ENCODE measurements at places on chromosomes 1 and 21. TPM values are rescaled to one million over a fixed set of nuclear protein-coding genes. Genes with fewer than 3 reads are reported as not detected.

GRCh38 chr1:1857096-1857703 is 33.7 kb downstream of the GNB1 start:
- peak overlapping the region; percentile 75 for H3K27ac ChIP-seq
- no peaks in the 10 kb centered on the region for H3K27me3 ChIP-seq
- H3K4me1 ChIP-seq: no peaks in the 10 kb centered on the region
- no peak overlapping the region for H3K4me3 ChIP-seq

GRCh38 chr1:46130606-46131005 is 1.8 kb downstream of the PIK3R3 start:
- H3K36me3 ChIP-seq: no peaks in the 10 kb centered on the region
- peaks cover 11% of the 10 kb centered on the region for H3K27me3 ChIP-seq
- no peaks in the 10 kb centered on the region for H3K4me1 ChIP-seq
- peak overlapping the region; percentile 93 for H3K27ac ChIP-seq

- no peaks in the 10 kb centered on the region for H3K4me1 ChIP-seq
- DNase-seq: no peak
- no peaks in the 10 kb centered on the region for H3K27me3 ChIP-seq
- H3K4me3 ChIP-seq: no peak overlapping the region
- no peaks in the 10 kb centered on the region for H3K36me3 ChIP-seq
- no peak overlapping the region for H3K27ac ChIP-seq
Observed at GRCh38 chr1:156823210-156823790, 6.7 kb upstream of the SH2D2A start.

DNA sequence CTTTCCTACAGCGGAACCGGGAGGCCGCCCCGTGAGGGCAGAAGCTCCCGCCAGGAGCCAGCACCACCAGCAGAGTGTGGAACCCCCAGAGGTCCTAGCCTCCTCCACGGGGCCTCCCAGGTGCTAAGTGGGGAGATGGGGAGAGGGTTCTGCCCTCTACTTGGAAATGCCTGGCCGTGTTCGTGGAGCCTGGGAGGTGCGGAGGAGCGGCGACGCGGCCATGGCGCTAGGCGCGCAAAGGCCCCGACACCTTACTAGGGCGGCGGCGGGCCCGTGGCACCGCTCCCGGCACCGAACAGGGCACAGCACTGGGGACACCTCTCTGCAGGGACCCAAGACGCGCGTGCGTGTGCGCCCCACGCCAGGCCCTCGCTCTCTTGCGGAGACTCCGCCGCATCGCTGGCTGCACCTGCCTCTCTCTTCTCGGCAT is 1.3 kb upstream of the CACNA1E start:
- peaks cover 28% of the 10 kb centered on the region for H3K27me3 ChIP-seq
- H3K4me1 ChIP-seq: peaks cover 15% of the 10 kb centered on the region
- H3K36me3 ChIP-seq: no peaks in the 10 kb centered on the region

DNA sequence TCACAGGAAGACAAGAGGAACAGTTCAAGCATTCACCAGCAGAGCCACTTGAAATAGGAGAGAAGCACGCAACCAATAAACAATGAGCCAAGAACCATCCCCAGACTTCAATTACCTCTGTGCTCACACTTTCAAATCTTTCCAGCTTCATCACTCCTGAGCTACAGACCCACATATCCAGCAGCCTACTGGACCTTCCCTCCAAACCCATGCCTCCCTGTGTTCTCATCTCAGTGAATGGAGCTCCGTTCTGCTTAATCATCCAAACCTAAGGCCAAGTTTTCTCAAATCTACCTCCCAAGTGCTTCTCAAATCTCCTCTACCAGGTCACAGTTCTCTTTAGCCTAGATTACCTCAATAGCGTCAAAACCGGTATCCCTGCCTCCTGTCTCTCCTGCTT is 3.7 kb downstream of the PEF1 start:
- peaks cover 67% of the 10 kb centered on the region for H3K4me1 ChIP-seq
- DNase-seq: no peak
- no peak overlapping the region for H3K4me3 ChIP-seq

DNA sequence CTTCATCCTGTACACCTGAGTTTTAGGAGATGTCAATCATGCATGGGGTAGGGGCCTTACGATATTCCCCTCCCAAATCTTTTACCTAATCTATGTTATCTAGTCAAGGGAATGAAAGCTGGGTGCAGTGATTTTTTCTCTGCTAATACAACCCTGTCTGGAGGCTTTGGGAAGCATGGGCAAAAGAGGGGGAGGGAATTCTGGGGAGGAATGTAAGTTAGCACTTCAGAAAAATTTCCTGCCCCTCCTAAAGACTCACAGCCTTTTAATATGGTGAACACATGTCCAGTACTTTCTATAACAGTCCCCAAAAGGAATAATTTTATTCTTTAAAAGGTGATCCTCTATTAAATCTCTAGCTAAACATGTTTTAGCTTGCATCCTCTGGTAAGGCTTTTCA is 25.6 kb upstream of the PRELP start:
- H3K27ac ChIP-seq: no peak overlapping the region
- no peak overlapping the region for H3K4me3 ChIP-seq
- no peak for DNase-seq
- H3K36me3 ChIP-seq: no peaks in the 10 kb centered on the region
- no peaks in the 10 kb centered on the region for H3K27me3 ChIP-seq

GRCh38 chr21:39503123-39503762 is 51.5 kb downstream of the SH3BGR start:
- H3K27me3 ChIP-seq: no peaks in the 10 kb centered on the region
- H3K4me3 ChIP-seq: no peak overlapping the region
- no peaks in the 10 kb centered on the region for H3K36me3 ChIP-seq
- H3K4me1 ChIP-seq: no peaks in the 10 kb centered on the region
- H3K27ac ChIP-seq: no peak overlapping the region

GRCh38 chr1:209697126-209697525 is 7.5 kb upstream of the HSD11B1 start:
- no peaks in the 10 kb centered on the region for H3K36me3 ChIP-seq
- DNase-seq: no peak
- no peak overlapping the region for H3K27ac ChIP-seq
- no peaks in the 10 kb centered on the region for H3K4me1 ChIP-seq
- H3K4me3 ChIP-seq: no peak overlapping the region

GRCh38 chr21:35234725-35235124 is 185.6 kb upstream of the RUNX1 start:
- H3K4me1 ChIP-seq: no peaks in the 10 kb centered on the region
- H3K36me3 ChIP-seq: no peaks in the 10 kb centered on the region
- DNase-seq: no peak
- no peak overlapping the region for H3K27ac ChIP-seq
- no peak overlapping the region for H3K4me3 ChIP-seq

DNA sequence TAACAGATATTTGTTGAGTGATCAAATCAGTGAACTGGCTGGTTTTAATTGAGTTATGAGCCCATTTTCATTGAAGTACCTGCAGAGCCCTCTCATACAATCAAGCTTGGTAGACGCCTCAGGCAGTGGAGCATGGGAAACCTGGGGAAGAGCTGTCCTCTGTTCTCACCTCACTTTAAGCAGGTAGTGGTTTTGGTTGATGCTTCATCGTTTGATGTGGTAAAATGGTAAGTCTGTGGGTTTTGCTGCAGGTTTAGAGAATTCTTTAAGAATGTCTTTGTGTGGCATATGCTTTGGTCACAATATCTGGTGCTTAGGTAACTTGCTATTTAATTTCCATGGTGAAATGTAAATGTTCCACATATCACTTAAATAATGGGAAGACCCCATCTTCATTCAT is 10.0 kb downstream of the LAMC1 start:
- no peak overlapping the region for H3K4me3 ChIP-seq
- H3K27me3 ChIP-seq: no peaks in the 10 kb centered on the region
- no peak for DNase-seq
- H3K4me1 ChIP-seq: peaks cover 51% of the 10 kb centered on the region

DNA sequence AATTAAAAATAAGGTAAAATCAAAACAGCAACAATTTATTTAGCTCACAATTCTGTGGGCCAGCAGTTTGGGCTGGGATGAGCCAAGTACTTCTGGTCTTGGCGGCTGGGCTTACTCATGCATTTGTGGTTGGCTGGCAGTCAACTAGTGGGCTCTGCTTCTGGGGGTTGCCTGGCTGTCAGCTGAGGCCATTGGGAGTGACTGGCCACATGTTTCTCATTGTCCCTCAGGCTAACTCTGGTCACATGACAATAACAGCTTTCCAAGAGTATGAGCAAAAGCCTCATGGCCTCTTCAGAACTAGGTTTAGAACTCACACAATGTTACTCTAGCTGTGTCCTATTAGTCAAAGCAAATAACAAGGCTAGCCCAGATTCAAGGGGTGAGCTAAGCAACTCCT is 15.6 kb upstream of the CHIA start:
- H3K27me3 ChIP-seq: peaks cover 23% of the 10 kb centered on the region
- no peak overlapping the region for H3K4me3 ChIP-seq
- no peaks in the 10 kb centered on the region for H3K36me3 ChIP-seq
- H3K27ac ChIP-seq: no peak overlapping the region

GRCh38 chr1:191634801-191635508 is 523.3 kb upstream of the RGS18 start:
- no peak overlapping the region for H3K4me3 ChIP-seq
- no peak for DNase-seq
- no peaks in the 10 kb centered on the region for H3K27me3 ChIP-seq
- H3K4me1 ChIP-seq: no peaks in the 10 kb centered on the region
- H3K36me3 ChIP-seq: no peaks in the 10 kb centered on the region

- no peaks in the 10 kb centered on the region for H3K36me3 ChIP-seq
- H3K4me1 ChIP-seq: no peaks in the 10 kb centered on the region
- peak; percentile 9 for DNase-seq
- H3K27me3 ChIP-seq: no peaks in the 10 kb centered on the region
- no peak overlapping the region for H3K27ac ChIP-seq
Observed at GRCh38 chr1:228527596-228527995, 40.4 kb downstream of the RNF187 start.

DNA sequence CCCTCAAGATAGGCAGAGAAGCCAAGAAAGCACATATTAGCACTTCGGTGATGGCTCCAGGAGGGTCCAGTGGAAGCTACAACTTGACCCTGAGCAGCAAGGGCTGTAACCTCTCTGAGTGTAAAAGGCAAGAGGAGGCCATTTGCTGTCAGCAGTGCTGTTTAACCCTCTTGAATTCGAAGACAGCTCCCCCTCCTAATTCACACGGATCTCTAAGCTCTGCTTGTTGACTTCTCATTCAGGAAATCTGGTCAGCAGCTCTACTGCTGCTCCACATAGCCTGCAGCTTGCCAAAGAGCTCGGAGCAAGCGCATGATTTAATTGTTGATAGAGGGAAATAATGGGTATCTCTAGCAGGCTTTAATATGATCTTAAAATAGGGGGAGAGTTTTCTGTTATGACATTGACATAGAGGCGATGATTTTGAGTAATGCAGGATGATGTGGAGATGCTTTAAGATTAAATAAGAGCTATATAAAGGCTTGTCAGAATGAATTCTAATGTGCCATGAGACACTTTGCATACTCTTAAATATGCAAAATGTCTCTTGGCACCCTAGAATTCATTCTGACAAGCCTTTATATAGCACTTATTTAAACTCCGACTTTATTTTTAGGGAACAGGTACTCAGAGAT is 79.4 kb upstream of the USH2A start:
- H3K27ac ChIP-seq: no peak overlapping the region
- no peaks in the 10 kb centered on the region for H3K27me3 ChIP-seq
- H3K4me3 ChIP-seq: no peak overlapping the region
- H3K36me3 ChIP-seq: no peaks in the 10 kb centered on the region
- DNase-seq: no peak

DNA sequence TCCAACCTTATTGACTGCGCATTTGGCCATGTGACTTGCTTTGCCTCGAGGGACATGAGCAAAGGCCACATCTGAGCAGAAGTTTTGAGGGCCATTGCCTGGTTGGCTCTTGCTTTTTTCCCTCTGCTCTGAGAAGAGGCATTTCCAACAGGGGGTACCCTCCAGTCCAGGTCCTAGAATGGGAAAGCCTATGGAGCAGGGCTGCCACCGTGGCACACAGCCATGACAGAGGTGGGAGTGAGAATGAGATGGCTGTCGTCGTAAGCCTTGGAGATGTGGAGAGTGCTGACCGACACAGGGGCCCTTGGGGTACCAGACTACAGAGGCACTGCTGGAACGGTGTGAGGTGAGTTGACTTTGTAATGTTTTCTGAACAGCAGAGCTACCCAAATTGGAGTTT is 103.0 kb downstream of the KCNJ15 start:
- no peaks in the 10 kb centered on the region for H3K27me3 ChIP-seq
- H3K36me3 ChIP-seq: no peaks in the 10 kb centered on the region
- H3K4me3 ChIP-seq: no peak overlapping the region

DNA sequence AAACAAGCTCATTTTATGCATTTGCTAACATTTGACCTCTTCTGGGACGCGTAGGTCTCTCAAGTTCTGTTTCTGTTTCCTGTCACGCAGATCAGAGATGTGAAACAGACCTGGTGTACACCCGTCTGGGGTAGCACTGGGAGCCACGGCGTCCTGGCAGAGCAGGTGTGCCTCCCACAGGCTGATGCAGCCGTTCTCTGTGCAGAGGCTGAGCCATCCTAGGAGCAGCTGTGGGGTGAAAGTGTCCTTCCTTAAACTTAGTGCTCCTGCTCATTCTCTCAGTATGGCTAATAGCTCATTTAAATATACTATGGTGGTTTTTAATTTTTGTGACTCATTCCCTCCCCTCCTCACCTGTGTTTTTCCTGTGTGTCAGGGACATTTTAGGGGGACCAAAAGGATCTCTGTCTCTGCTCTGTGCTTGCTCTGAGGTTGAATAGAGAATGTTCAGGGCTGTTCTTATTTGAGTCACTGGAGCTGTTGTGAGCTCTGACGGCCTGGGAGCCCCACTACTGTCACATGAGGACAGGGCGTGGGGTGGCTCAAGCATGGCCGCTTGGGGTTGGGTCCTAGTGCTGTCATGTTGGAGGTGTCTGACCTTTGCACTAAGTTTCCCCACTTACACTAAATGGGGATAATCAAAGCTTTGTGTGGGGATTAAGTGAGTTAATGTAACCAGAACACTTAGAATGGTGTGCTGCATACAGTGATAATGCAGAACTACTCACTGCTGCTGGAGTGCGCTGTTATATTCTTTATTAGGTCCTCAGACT is 43.0 kb downstream of the GALNT2 start:
- no peaks in the 10 kb centered on the region for H3K27me3 ChIP-seq
- H3K4me1 ChIP-seq: peaks cover 63% of the 10 kb centered on the region
- H3K27ac ChIP-seq: peak overlapping the region; percentile 2
- H3K4me3 ChIP-seq: no peak overlapping the region

GRCh38 chr1:214603819-214604252 is 841 bp downstream of the CENPF start:
- H3K36me3 ChIP-seq: no peaks in the 10 kb centered on the region
- H3K27ac ChIP-seq: no peak overlapping the region
- no peaks in the 10 kb centered on the region for H3K4me1 ChIP-seq
- no peak for DNase-seq
- H3K4me3 ChIP-seq: peak overlapping the region; percentile 75

GRCh38 chr1:52140633-52141512 is 1.0 kb upstream of the ZFYVE9 start:
- no peaks in the 10 kb centered on the region for H3K27me3 ChIP-seq
- H3K27ac ChIP-seq: peak overlapping the region; percentile 99
- H3K4me1 ChIP-seq: peaks cover 35% of the 10 kb centered on the region
- H3K4me3 ChIP-seq: peak overlapping the region; percentile 96

Gene TARDBP
- 123 TPM for polyA plus RNA-seq

Gene CCDC17
- 1.2 TPM for polyA plus RNA-seq

Gene MECR
- 12.6 TPM for polyA plus RNA-seq

Gene PTPRF
- 18.6 TPM for polyA plus RNA-seq

Gene OMA1
- 10.6 TPM for polyA plus RNA-seq

Gene PCAT6
- 1.7 TPM for polyA plus RNA-seq

Gene LRRIQ3
- polyA plus RNA-seq: 0.23 TPM

All from sigmoid colon (tissue), 7 donors.